Right ventricle myocardium superior (tissue), 1 donor: ENCODE measurements at places on chromosomes 6 and 20.

DNA sequence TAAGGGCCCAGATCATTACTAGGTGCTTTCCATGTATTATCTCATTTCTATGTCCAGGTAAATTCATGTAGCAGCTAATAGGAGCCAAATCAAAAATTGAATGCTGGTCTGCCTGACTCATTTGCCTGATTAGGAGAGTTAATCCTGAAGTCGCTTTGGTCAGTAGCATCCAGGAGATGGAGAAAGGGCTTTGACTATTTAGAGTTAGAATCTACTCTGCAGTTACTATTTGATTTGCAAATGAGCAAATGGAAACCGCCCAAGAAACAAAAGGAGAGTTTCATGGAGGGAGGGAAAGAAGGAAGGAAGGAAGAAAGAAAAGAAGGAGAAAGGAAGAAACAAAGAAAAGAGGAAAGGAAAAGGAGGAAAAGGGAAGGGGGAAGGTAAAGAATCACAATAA lies 539.6 kb upstream of the MMS22L start:
- DNase-seq = no peak

- no peak for DNase-seq
Measured at GRCh38 chr20:21162631-21163030, 36.7 kb downstream of the KIZ start.

- DNase-seq = no peak
Measured at GRCh38 chr20:42690842-42691437, 498.8 kb downstream of the PTPRT start.

DNA sequence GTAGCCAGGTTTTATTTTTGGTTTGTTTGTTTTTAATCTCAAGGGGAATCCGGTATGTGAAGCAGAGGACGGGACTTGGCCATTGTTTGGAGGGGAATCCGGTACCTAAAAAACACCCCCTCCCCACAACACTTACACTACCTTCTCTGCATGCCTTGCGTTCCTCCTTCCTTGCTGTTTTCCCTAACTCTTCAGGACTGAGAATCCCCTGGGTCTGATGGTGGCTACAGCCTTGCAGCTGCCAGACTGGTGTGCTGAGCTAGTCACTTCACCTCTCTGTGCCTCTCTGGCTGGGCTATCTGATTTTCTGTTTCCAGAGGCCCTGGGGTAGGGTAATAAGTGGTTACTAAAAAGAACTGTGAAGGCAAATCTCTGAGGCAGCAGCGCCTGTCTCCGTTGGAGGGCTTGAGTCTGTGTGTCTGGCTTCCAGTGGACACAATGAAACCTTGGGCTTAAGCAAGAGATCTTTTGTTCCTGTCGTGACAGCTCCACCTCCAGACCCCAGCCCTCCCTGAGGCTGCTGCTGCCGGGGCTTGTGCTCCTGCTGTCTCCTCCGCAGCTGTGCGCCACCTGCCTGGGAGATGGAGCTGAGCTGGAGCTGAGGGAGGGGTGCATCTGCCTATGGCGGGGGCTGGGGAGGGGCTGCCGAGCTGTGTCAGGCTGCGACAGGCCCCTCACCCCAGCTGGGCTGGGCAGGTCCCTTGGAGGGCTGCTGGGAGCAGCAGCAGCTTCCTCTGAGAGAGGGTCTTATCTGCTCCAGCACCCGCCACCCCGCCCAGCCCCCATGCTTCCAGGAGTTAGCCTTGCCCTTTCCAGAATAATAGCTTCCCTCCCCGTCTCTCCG lies 65.8 kb upstream of the CCDC167 start:
- DNase-seq = no peak

- no peak for DNase-seq
Measured at GRCh38 chr6:84137989-84138575, 89.4 kb downstream of the CEP162 start.

GRCh38 chr6:159013229-159013628 lies 13.2 kb upstream of the RSPH3 start:
- no peak for DNase-seq

- no peak for DNase-seq
Measured at GRCh38 chr6:41343641-41344187, 8.3 kb downstream of the NCR2 start.

DNA sequence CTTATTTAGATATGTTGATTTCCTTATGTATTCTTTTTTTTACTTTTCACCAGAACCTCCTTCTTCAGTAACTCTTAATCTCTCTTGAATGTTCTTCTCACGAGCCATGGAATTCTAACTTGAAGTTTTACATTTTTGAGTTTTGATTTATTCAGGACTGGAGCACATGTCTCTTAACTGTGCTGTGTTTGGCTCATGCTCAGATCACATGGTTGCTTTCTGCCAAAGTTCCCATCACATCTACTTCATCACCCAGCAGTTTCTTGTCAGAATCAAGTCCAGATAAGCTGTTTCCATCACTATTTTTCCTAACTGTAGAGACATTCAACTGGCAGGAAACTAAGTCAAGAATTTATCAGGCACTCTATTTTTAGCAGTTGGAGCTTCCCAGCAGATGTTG lies 31.7 kb downstream of the SLC35A1 start:
- DNase-seq = no peak

DNA sequence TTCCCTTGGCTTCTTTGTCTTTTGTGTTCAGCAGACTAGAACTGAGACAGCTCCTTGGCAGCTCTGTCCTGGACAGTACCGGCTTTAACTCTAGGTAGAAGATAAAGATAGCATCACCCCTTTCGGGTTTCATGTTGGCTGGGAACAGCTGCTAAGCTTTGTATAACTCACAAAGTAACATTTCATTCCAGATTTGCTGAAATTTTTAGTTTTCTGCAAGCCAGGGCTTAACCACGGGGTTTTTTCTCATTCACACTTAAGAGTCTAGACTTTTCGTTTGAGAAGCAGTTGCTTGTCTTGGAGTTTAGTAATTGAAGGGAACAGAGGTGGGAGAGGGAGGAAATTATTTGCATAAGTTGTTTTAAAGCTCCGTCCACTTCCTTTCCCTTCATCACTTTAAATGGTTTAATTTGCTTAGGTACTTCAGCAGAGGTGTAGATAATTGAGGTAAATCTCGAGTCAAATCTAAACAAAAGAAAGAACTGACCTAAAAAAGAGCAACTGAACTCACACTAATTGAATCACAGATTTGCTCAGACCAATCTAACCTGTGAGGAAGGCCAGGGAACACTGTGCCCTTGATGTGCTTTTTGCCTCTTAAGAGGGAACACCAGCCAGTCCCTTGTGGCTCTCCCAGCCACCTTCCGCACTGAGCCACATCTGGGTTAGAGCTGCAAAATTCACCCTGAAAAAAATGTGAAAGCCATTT lies 48.3 kb downstream of the RREB1 start:
- no peak for DNase-seq

- no peak for DNase-seq
Measured at GRCh38 chr6:14109411-14109826, 8.2 kb upstream of the CD83 start.

DNA sequence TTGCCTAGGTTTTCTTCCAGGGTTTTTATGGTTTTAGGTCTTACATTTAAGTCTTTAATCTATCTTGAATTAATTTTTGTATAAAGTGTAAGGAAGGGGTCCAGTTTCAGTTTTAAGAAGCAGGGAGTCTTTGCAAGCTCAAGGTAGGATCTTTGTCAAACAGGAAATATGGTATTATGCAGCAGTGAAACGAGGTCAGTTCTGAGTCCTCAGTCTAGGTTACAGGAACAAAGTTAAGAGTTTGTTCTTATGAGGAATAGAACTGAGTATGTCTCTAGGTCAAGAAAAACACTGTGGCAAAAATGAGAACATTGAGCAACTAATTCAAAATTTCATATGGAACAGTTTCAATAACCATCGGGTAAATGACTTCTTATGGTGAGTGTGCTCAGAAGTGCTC lies 63.6 kb downstream of the GCLC start:
- no peak for DNase-seq

DNA sequence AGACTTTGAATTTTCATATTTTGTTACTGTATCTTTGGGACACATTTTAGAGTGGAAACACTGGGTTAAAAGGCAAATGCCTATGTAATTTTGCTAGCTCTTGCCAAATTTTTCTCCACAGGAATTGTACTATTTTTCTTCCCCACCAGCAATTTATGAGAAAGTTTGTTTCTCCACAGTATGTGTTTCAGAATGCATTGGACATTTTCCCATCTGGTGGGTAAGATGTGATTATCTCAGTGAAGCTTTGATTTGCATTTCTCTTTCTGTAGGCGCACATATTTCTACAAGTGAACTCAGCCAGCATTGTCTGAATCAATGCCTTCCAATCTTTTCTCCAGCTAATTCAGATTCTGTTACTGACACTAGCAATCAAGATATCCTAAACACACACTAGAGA lies 157.8 kb downstream of the RCAN2 start:
- DNase-seq = no peak
